ENCODE measurements at places on chromosomes 5 and 9.

DNA sequence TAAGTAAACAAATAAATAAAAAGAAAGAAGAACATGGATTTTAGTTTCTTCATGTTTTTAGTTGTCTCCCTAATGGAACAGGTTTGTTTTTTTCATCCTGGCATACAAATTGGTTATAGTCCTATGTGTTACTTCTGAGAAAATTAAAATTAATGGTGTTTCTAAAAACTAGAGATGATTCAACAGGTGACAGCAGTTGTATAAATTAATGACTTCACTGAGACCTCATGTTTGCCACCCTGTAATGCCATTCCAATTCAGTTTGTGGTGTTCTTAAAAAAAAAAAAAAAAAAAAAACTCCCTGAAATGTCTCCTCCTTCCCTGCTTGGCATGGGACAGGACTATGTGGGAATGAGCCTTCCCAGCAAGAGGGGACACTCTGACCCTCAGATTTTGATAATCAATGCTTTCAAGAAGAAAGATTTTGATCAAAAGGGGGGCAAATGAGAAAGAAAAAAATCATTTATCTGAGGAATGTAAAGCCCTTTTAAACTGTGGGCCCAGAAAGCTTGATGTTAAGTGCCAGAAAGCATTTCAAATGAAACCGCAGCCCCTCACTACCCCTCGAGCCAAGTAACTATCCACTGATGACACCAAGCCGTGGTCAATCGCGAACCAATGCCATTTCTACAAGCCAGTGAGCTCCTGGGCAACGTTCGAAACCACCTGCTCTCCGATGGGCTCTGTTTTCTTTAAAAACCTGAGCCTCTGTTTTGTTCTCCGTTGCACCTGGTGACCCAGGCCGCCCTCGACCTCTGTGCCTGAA lies 941 bp downstream of the EXD3 start:
- no peak for DNase-seq

DNA sequence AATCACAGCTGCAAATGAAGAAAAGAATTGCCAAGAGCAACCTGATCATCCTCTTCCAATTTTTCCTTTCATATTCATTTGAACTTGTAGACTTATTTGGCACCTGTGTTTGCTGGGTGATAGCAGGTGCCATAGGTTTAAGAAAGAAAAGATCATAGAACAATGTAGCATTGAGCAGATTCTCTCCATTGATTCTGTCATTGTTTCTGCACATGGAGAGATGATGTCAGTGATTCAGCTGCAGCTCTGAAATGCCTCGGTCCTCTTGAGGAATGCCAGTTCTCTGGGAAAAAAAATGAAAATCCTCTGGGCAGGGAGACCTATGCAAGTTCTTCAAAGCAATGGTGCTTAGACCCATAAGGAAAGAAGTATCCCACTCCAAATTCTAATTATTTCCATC lies 418.1 kb upstream of the KLF4 start:
- DNase-seq: no peak

GRCh38 chr5:136712628-136713027 lies 347.3 kb upstream of the TRPC7 start:
- no peak for DNase-seq

DNA sequence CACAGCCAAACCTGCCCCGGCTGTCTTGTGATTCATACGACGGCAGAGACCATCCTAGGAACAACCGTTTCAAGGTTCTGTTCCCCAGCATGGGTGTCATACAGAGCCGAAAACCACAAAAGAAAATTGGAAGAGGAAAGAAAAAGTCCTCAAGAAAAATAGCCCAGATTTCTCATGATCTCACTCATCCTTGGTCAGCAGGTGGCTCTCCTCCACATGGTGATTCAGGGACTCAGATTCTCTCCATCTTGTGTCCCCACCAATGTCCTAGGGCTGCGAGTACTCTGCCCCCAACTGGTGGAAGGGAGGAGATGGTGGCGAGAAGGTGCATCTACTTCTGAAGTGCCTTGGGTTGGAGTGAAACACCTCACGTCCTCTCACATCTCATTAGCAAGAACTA lies 25.6 kb downstream of the PDZD2 start:
- DNase-seq: peak; percentile 5

- no peak for DNase-seq
Observed at GRCh38 chr9:134968823-134969090, 51.0 kb upstream of the FCN1 start.

GRCh38 chr5:57903458-57903857 lies 420.8 kb upstream of the ACTBL2 start:
- peak; percentile 47 for DNase-seq

DNA sequence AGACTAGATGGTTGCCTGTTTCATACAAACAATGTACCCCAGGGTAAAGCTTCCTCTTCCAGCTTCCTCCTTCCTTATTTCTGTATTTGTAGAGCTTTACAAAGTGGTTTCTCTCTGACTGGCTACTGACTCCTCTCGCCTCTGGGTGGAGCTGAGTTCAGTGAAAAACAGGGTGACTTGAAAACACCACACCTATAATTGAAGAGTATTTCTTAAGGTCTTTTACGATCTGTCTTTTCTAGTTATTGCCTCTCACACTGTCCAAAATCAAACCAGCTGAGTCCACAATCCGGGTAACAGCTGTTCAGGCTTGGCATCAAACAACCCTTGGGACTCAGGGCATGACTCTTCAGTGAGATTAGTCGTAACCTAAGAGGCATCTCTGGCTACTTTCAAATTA lies 200.4 kb downstream of the ARRDC3 start:
- peak; percentile 56 for DNase-seq

DNA sequence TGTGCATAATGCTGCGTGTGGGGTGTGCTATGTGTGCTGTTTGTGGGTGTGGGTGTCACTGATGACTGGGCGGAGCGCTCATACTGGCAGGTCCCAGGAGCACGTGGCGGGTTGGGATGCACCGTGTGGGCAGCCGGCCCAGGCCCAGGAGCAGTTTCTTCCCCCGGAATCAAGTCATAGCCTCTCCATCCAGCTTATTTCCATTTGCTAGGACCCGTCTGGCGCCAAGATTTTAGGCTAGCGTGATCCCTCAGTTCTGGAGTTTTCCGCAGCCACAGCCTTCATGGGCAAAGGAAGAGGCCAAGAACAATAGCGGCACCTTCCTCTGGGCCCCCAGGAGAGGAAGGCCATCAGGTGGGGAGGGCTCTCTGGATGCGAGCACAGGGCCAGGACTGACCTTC lies 43.3 kb upstream of the NEURL1B start:
- no peak for DNase-seq

GRCh38 chr9:74094766-74095165 lies 402.4 kb upstream of the RORB start:
- no peak for DNase-seq

DNA sequence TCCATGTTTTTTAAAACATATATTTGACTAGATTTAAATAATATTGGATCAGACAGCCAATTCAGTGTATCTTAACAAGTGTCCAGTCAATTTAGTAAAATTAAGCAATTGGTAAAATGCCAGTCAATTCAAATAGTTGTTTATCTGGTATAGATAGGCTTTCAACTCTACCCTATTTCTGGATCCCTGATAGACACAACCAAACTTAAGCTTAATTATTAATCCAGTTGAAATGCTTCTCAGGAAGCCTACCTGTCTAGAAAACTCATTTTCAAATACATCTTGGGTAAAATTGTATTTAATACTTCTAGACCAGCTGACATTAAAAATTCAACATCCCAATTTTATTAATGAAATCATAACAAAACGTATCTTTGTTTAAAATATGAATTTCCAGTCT lies 710.8 kb upstream of the GRAMD2B start:
- no peak for DNase-seq

DNA sequence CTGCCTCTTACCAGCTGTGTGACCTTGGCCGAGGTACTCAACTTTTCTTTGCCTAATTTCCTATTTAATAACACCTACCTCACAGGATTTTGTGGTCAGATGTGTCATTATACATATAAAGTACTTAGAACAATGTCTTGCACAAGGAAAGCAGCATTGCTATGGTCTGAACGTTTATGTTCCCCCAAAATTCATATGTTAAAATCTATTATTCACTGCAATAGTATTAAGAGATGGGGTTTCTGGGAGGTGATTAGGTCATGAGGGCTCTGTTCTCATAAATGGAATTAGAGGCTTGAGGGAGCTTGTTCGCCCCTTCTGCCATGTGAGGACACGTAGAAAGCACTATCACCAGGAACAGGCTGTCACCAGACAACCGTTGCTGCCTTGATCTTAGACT lies 10.9 kb upstream of the RNF145 start:
- no peak for DNase-seq

GRCh38 chr9:133904346-133905090 lies 87.6 kb downstream of the VAV2 start:
- DNase-seq: no peak

GRCh38 chr5:171246231-171246630 lies 62.8 kb upstream of the TLX3 start:
- no peak for DNase-seq
